ENCODE measurements at places on chromosomes 4 and X.

- DNase-seq: no peak
Observed at GRCh38 chr4:40507977-40508376, 121.7 kb downstream of the RBM47 start.

GRCh38 chr4:23890369-23891063 is 669 bp upstream of the PPARGC1A start:
- no peak for DNase-seq

DNA sequence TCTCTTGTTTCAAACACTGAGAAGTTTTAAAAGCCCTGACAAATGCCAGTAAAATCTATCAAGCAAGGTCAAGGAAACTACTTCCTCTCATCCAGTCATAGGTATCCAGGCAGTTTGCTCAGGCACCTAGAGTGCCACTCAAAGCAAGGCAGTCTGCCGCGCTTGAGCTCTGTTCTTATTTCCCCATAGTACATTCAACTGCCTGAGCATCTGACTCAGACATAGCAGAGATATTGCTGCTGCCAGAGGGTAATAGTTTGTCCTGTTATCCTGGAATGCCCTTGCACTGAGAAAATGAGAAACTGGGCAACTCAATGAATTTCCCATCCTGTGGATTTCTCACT is 16.1 kb upstream of the ATP8A1 start:
- peak; percentile 21 for DNase-seq

DNA sequence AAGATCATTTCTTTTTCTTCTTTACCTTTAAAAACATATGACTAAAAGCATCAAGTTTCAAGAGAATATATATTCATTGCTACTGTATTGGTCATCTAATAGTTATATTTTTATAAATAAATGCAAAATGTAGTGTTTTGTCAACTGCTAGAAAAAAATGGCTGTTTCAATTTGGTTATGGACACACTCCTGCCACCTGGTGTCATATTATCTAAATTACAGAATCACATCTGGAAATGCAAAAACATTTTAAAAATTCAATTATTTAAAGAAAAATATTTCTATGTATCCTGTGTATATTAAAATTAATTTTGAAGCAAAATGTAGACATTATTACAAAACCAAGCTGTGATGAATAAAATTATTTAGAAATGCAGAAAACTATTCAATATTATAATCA is 329.4 kb upstream of the PCDH18 start:
- DNase-seq: no peak

GRCh38 chr4:173091958-173092357 is 76.7 kb upstream of the GALNT7 start:
- DNase-seq: no peak

- DNase-seq: peak; percentile 94
Observed at GRCh38 chr4:121784975-121785374, 16.1 kb upstream of the EXOSC9 start.

DNA sequence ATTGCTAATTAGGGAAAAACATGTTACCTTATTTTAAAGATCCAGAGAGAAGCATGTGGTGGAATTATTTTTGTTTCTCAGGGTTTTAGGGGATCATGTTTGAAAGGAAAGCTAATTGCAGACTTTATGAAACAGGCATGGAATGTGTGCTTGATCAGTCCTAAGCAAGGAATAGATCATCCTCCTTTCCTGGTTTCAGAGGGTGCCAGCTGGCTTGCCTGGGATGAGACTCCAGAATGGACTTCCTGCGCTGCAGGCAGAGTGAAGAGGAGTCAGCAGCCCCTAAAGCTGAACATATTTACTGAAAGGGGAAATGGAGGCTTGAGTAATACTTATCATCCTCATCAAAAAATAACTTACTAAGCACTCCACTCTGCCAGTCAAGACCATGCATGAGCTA is 13.3 kb downstream of the FGF5 start:
- no peak for DNase-seq

GRCh38 chr4:148207068-148207467 is 235.1 kb downstream of the NR3C2 start:
- no peak for DNase-seq

- no peak for DNase-seq
Observed at GRCh38 chr4:6892190-6892908, 17.3 kb upstream of the TBC1D14 start.

GRCh38 chrX:34576864-34577263 is 80.2 kb downstream of the TMEM47 start:
- no peak for DNase-seq

- no peak for DNase-seq
Observed at GRCh38 chr4:112523764-112524505, 8.0 kb upstream of the NEUROG2 start.

- no peak for DNase-seq
Observed at GRCh38 chr4:128191115-128191781, 96.4 kb downstream of the PGRMC2 start.

DNA sequence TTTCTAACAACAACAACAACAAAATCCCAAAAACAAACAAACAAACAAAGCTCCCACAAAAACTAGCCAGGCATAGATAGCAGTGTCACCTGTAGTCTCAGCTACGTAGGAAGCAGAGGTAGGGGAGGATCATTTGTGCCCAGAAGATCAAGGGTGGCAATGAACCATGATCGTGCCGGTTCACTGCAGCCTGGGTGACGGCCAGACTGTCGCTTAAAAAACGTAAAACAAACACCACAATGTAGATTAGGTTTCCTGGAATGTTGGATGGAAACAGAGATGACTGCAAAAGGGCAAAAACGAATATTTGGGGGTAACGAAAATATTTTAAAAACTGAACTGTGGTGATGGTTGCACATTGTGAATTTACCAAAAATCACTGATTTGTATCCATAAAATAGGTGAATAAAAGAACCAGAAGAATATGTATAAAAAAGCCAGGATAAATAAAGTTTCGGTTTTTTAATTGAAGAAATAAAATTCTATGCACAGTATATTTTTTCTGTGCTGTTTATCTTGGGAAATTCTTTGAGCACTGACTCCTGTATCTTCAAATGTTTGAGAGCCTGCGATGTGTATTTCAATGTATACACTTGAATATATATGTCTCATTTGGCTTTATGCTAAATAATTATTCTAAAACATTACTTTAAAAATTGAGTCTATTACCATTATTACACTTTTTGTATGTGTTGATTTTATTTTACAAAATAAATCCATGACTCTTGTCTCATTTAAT is 1477.0 kb downstream of the PCDH7 start:
- no peak for DNase-seq

GRCh38 chr4:55469979-55470378 is 74.2 kb downstream of the TMEM165 start:
- DNase-seq: no peak

GRCh38 chr4:169975131-169975837 is 50.9 kb downstream of the MFAP3L start:
- no peak for DNase-seq

GRCh38 chrX:51697397-51697796 is 12.9 kb upstream of the CENPVL1 start:
- no peak for DNase-seq

- DNase-seq: no peak
Observed at GRCh38 chr4:73193155-73193554, 65.4 kb downstream of the ANKRD17 start.

DNA sequence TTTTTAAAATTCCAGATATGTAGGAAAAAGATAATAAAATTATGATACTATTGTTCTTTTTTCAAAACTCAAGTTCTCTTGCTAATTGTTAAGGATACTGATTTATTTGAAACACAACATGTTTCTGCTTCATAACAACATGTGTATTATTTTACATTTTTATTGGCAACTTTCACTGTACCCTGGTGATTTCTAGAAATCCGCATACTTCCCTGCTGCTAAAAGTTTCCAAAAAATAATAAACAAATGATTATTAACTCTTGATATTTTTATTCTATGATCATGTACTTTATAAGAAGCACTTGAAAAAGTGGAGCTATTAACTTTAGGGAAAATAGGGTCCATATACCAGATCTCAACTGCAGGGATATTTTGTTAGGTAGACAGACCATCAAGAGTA is 71.2 kb upstream of the HCCS start:
- no peak for DNase-seq

- no peak for DNase-seq
Observed at GRCh38 chrX:63327788-63328187, 23.3 kb downstream of the SPIN4 start.

DNA sequence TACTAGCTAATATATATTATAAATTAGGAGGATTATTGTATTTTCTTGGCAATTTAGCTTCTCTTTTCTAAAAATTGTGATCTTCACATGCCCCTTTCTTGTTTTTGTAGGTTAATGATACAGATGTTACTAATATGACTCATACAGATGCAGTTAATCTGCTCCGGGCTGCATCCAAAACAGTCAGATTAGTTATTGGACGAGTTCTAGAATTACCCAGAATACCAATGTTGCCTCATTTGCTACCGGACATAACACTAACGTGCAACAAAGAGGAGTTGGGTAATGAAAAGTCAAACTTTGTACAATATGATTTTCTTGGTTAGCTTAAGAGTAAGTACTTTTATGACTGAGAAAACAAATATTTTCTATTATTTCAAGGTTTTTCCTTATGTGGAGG is 74.1 kb downstream of the SLC10A6 start:
- no peak for DNase-seq

DNA sequence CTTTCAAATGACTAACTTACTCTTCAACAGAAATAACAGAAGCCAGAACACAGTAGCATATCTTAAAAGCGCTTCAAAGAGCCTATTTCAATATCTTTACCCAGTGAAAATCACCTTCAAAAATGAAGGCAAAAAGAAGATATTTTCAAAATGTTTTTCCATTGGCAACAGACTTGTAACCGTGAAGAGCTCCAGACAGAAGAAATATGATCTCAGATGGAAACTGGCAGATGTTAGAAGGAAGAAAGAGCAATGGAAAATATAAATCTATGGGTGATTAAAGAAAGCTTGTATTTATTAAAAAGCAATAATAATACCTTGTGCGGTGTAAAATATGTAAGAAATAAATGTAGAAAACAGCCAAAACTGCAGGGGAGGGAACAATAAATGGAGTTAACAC is 35.7 kb downstream of the PRKG2 start:
- no peak for DNase-seq

- DNase-seq: no peak
Observed at GRCh38 chr4:116469582-116469981, 615.8 kb downstream of the TRAM1L1 start.

Data from GM04503 (cell line).